Stimulated activated CD4-positive, alpha-beta T cell treated with anti-CD3 and anti-CD28 coated beads, TNF-alpha, amount 100 ng/mL, for 24 hours (primary cell): ENCODE measurements at places on chromosomes 11 and 22.

- DNase-seq: no peak
These were observed 28.2 kb upstream of the CCDC81 start for GRCh38 chr11:86346513-86346912.

DNA sequence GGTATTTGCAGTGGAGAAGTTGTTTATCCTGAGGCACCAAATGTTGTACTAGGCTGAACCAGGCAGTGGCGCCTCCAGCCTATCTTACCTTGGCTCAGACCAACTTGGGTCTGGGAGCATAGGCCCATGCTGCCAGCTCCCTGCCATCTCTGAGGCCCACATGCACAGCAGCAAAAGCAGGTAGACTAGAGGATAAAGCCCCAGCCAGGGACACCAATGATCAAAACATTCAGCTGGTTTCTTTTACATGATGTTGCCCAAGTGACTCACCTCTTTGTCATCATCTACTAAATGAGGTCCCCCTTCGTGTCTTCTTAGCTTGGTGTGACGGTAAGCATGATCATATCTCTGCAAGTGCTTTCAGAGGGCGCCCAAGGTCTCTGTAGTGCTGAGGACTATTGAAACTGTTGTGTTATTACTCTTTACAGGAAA is 112.1 kb upstream of the DRD2 start:
- DNase-seq: no peak

- DNase-seq: no peak
These were observed 39.3 kb downstream of the AMBRA1 start for GRCh38 chr11:46554213-46555147.

GRCh38 chr11:115895594-115895993 is 391.4 kb upstream of the CADM1 start:
- no peak for DNase-seq

DNA sequence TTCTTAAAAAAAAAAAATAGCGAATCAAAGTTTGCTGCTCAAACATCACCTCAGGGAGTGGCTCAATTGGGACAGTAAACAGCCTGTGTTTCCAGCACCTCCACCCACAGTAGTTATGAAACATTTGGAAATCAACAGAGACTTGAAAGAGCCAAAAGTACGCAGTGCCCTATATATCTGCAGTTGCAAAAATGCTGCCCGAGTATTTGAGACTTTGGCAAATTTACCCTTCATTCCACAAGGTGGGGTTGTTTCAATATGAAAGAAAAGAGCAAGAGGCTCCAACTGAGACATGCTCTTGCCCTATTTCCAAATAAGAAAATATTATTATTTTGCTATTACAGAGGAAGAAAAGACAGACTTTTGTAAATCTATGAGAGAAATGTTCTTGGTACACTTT is 851.1 kb upstream of the RAG2 start:
- no peak for DNase-seq

DNA sequence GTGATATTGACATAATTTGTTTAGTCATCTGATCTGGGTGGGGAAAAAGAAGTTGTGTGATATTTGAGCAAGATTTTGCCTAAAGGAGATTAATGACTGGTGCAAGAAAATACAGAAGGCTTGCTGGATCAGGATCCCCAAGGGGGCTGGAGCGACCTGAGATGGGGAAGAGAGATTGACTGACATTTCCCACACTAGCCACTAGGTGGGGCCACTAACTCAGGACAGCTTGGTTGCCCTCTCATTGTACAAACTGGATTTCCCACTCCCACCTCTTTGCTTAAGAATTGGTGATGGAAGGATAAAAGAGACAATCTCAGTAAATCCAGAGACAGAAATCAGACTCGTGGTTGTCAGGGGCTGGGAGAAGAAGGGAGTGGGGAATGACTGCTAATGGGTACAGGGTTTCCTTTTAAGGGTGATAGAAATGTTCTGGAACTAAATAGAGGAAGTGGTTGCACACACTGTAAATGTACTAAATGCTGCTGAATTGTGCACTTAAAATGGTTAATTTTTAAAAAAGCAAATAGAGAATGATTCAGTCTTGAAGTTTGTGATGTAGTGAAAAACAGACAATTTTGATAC is 50.7 kb downstream of the CTTN start:
- no peak for DNase-seq

- no peak for DNase-seq
These were observed 61.0 kb upstream of the SORL1-AS1 start for GRCh38 chr11:121513807-121514206.

DNA sequence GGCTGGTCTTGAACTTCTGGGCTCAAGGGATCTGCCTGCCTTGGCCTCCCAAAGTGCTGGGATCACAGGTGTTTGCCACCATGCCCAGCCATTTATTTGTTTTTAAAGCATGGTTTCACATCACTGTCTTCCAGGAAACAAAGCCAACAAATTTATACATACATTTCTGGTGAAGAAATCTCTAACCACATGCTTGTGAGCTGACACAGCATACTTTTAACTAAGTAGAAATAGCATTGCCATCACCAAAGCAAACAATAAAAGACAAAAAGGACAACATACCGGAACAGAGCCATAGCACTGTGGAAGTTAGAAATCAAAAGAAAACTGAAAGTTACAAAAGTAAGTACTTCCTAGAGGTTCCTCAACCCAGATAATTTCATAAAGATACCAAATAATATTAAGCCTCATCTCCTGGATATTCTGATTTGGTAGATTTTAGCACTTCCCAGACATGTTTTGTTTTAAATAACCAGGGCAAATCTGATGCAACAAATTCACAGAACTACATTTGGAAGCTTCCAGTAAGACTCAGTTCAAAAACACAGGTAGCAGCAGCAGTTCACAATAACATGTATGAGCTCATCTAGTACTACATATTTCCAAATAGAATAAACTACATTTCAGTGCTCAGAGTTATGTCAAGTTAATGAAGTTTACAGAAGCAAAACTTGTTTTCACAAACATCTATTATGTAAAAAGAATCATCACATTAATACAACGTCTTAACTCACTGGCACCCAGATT is 70.6 kb downstream of the RRAS2 start:
- no peak for DNase-seq

DNA sequence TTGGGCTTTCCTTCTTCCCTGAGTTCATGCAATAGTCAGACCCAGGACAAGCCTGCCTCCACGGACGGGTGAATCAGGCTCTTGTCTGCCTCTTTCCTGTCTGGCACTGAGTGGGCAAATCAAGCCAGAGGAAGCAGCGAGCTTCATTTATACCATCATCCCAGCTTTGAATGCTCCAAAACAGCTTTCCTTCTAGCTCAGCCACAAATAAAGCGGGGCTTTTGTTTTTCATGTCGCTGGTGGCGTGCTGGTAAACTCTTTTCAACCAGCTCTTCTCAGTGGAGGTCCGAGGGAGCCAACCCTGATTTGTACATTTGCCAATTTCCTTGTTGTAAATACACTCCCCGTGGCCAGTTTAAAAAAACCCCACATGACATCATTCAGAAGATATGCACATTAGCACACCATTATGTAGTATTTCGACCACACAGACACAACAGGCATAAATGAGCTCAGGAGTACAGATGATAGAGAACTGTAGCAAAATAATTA is 8.6 kb downstream of the C11orf91 start:
- no peak for DNase-seq

GRCh38 chr11:81241672-81242275 is 1491.9 kb downstream of the FAM181B start:
- no peak for DNase-seq

DNA sequence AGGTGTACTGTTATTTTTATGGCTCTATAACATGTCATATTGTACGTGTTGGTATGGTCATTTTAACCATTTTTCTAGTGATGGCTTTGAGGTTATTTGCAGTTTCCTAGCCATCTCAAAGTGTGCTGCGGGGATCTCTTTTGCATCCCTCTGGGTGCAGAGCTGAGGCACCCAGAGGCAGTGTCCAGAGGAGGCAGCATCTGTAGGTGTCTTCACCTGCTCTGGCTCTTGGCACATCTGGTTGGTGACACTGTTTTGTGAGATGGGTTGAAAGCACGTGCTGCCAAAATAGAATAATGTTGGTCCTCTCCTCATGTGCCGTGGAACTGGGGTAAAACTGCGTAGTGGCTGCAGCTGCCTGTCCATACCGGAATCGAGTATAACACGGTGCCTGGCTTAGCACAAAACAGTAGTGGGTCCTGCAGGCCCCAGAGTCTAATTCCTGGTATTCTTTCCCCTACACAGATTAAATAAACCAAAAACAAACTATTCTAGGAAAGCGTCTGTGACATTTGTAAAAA is 12.9 kb downstream of the NEAT1 start:
- DNase-seq: no peak

GRCh38 chr11:71580057-71581003 is 2.3 kb downstream of the KRTAP5-11 start:
- DNase-seq: peak; percentile 25

DNA sequence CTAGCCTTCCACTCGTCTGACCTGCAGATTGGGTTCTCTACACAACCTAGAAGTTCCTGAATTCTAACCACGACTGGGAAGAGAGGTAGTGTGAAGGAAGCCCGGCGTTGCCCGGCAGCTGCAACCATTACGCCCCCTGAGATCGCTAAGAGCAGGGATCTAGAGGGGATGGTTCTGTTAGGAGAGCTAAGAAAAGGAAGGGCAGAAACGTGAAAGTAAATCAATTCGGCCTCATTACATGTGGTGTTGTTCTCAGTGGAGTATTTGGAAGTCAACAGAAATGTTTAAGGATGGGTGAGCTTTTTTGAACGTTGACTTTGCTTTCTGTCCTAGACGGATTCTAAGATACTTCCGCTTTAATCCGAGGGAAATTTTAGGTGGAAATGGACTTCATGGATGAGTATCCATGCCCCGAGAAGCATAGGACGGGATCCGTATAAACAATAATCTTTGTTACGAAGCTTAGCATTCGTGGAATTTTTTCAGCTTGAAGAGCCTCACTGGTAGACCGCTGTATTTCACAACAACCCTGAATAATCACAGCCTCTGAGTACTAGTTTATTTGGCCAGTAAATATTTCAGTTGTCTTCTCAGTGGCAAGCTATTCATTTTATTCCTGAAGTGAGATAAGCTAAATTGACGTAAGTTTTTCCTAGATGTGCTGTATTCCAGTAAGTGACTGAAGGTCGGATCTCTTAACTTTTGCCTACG is 629 bp downstream of the ATP5MG start:
- no peak for DNase-seq

GRCh38 chr11:118912742-118913410 is 12.8 kb downstream of the BCL9L start:
- no peak for DNase-seq

DNA sequence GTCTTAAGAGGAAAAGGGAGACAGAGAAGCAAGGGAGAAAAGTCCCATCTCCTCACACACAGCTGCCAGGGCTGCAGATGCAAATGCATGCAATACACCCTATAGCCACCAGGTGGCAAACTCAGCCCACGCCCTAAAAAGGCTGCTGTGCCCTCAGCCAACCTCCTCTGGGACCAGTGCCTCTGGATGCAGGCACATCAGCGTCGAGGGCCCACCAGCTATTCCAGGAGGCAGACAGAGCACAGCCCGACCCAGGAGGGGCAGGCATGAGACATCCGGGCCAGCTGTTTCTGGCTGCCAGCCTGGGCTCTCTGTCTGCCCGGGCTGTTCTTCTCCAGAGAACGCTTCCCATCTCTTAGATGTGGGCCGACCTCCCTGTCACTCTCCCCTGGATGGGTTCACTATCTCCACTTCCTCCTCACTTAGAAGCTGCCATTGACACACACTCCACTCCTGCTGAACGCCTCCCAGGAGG is 39.7 kb downstream of the TPBGL start:
- peak; percentile 71 for DNase-seq

DNA sequence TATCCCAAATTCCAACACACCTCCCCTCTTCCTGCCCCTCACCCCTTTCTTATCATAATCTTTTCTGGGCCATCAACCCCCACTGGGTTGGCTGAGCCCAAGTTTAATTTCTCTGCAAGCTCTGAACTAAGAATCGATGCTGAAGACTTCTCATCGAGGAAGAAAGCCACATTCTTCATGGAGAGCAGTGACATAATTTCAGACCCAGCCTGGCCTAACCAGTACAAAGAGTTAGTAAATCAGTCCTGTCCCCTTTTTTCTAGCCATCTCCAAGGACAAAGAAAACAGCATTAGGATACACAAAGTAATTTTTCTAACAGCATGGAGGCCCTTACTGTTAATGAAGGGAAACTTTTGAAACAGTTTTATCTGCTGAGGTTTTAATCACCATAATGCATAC is 45.0 kb downstream of the KCNJ1 start:
- no peak for DNase-seq

GRCh38 chr11:122612123-122612824 is 43.2 kb upstream of the UBASH3B start:
- no peak for DNase-seq
